ENCODE measurements at places on chromosomes 5 and 9.

GRCh38 chr9:86116425-86116824, 17.1 kb upstream of the GOLM1 start:
- H3K36me3 ChIP-seq, result no peaks in the 10 kb centered on the region
- no peak overlapping the region for H3K4me3 ChIP-seq

GRCh38 chr5:180820788-180821321, 18.2 kb upstream of the MGAT1 start:
- no peak for DNase-seq
- H3K4me3 ChIP-seq, result no peak overlapping the region
- H3K36me3 ChIP-seq, result no peaks in the 10 kb centered on the region
- H3K27ac ChIP-seq, result peak overlapping the region; percentile 83
- H3K4me1 ChIP-seq, result peaks cover 22% of the 10 kb centered on the region

DNA sequence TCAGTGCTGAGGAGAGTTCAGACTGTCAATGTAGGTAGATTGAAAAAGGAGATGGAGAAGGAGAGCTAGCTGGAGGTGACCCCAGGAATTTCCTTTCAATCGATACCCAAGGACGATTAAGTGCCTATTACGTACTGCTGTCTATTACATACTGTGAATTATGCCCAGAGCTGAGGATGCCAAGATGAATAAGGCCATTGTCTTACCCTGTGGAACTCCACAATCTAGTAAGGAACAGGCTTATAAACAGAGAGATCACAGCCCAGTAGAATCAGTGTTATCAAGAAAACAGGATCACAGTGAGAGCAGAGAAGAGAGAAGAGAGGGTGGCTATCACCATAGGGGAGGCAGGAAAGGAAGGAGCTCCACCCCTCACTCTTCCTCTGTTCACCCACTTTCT, 54.1 kb upstream of the PDE8B start:
- H3K27me3 ChIP-seq, result peaks cover 5% of the 10 kb centered on the region
- DNase-seq, result no peak
- no peaks in the 10 kb centered on the region for H3K4me1 ChIP-seq
- H3K4me3 ChIP-seq, result no peak overlapping the region
- H3K36me3 ChIP-seq, result no peaks in the 10 kb centered on the region

- no peak for DNase-seq
- no peaks in the 10 kb centered on the region for H3K36me3 ChIP-seq
- H3K4me3 ChIP-seq, result no peak overlapping the region
- H3K27me3 ChIP-seq, result peaks cover 7% of the 10 kb centered on the region
- no peaks in the 10 kb centered on the region for H3K4me1 ChIP-seq
Observed at GRCh38 chr9:120184266-120184665, 395.7 kb downstream of the CDK5RAP2 start.

GRCh38 chr9:120925535-120926396, 830 bp downstream of the TRAF1 start:
- H3K36me3 ChIP-seq, result peaks cover 2% of the 10 kb centered on the region
- DNase-seq, result no peak
- H3K27ac ChIP-seq, result peak overlapping the region; percentile 96
- H3K27me3 ChIP-seq, result no peaks in the 10 kb centered on the region

GRCh38 chr5:91556-92263, at the start of gene PLEKHG4B:
PLEKHG4B (plus strand) TSS chr5:92168; CDS start chr5:92232, 64 bp downstream.
- peaks cover 27% of the 10 kb centered on the region for H3K27me3 ChIP-seq
- peak within 1 kb of the TSS; percentile 51 for H3K4me3 ChIP-seq
- DNase-seq, result no peak
- peaks cover 2% of the 10 kb centered on the region for H3K36me3 ChIP-seq

DNA sequence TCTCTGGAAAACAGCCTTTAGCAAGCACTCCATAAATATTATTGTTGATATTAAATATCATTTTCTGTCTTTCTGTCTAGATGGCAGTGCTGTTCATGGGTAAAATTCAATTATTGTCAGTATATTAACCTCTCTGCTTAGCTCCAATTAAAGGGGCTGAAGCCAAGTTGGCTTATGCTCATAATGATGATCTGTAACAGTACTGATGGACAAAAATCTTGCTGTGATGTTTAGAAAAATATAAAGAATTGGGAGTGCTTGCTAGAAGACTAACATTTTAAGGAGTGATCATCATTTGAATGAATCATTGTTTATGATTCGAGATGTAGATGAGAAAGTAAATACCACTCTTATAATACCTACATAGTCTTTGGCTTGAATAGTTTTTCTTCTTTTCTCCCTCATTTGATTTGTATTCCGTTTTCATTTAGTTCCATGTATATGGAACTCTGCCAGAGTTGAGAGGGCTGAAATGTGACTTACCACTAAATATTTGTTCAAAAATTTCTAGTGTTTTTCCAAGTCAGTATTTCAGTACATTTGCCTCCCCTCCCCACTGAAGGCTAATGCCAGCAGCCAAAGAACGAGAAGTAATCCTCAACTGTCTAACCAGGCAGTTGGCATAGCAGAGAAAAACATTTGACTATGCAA, 538.3 kb downstream of the CSNK1G3 start:
- H3K4me1 ChIP-seq, result peaks cover 5% of the 10 kb centered on the region
- DNase-seq, result no peak
- H3K27me3 ChIP-seq, result no peaks in the 10 kb centered on the region
- H3K36me3 ChIP-seq, result no peaks in the 10 kb centered on the region
